CD4-positive, alpha-beta T cell treated with Interleukin-4 for 4 hours (primary cell): ENCODE measurements at places on chromosomes 4 and X.

DNA sequence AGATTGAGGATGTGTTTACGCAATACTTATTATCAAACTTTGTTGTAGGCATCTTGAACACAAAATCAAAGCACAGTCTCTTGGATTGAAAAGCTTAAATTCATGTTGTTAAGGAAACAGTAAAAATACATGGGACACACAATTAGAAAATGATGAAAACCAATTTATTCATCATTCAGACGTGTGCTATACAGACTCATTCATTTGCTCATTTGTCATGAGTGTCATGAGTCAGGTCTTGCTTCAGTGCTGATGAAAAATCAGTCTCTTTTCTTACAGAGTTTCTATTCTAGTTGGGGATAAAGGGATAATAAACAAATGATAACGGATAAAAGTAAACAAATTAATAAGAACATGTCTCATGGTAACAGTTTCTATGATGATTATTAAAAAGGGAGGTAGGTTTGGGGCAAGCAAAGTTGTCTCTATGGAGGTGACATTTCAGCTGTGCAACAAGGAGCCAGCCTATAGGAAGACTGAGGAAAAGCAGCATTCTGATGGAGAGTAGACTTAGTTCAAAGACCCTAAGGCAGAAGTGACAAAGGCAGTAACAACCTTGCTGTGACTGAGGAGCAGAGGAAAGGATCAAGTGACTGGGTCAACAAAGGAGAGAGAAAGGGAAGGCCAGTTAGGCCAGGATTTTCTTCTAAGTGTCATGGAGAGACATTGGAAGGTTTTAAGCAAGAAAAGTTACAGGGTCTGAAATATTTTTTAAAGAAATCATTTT is 224.0 kb upstream of the HHIP start:
- DNase-seq, result no peak

- no peak for DNase-seq
These were observed 26.1 kb upstream of the CBLL2 start for GRCh38 chrX:22246620-22247019.

- no peak for DNase-seq
These were observed 85.6 kb downstream of the SLIT2 start for GRCh38 chr4:20337261-20337664.

DNA sequence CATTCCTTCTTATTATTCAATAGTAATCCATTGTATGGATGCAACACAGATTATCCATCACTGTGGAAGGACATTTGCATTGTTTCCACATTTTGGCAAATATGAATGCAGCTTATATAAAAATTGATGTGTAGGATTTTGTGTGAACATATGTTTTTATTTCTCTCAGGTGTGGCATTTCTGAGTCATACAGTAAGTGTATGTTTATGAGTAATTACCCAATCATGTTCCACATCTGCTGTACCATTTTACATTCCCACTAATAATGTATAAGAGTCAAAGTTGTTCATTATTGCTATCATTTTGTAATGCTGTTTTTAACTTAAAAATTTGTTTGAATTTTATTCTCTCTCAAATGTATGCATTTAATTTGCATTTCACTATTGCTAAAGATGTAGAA is 25.5 kb downstream of the MAGEA4 start:
- no peak for DNase-seq
